ENCODE measurements at places on chromosomes 4 and X.

DNA sequence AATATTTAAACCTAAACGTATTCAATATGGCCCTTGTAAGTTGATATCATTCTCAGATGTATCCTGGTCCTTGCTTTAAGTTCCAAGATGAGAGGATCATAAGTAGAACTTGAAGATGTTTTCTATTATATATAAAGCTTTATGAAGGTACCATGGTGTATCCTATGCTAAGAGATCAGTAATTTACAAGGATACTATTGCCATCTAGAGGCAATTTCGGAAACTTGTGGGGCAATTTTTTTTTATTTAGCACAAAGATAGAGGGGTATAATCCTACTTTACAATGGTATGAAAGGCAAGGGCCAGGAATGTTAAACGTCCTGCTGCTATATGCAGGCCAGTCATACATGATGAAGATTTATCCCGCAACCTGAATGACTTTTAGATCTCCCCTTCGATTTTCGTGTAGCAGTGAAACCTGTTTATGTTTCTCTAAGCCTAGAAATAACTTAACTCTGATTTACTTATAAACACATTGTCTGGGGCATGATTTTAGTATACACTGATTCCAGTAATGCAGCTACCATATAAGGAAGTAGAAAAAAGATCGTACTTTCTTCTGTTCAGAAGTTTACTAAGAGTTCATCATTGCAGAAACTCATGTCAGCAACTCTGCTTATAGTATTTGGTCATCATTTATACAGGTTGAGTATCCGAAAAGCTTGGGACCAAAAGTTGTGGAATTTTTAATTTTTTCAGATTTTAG is 2.6 kb downstream of the SLC25A31 start:
- no peak for DNase-seq

- DNase-seq: no peak
These were observed 91.6 kb downstream of the FUNDC1 start for GRCh38 chrX:44451056-44451455.

DNA sequence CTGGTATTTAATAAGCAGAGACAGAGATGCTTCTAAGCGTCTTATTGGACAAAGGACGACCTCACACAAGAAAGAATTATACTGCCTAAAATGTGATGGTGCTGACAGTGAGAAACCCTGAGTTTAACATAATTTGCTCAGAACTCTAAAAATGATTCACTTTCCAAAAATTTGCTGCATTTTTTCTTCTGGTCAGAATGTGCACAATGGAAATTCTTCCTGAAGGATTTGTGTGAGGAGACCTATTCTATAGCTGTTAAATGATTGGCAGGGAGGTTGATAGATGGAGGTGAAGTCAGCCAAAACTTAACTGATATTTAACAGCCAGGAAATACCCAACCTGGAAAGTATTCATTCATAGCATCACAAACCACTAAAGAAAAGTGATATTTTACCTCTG is 1.7 kb downstream of the MAGEC3 start:
- no peak for DNase-seq

DNA sequence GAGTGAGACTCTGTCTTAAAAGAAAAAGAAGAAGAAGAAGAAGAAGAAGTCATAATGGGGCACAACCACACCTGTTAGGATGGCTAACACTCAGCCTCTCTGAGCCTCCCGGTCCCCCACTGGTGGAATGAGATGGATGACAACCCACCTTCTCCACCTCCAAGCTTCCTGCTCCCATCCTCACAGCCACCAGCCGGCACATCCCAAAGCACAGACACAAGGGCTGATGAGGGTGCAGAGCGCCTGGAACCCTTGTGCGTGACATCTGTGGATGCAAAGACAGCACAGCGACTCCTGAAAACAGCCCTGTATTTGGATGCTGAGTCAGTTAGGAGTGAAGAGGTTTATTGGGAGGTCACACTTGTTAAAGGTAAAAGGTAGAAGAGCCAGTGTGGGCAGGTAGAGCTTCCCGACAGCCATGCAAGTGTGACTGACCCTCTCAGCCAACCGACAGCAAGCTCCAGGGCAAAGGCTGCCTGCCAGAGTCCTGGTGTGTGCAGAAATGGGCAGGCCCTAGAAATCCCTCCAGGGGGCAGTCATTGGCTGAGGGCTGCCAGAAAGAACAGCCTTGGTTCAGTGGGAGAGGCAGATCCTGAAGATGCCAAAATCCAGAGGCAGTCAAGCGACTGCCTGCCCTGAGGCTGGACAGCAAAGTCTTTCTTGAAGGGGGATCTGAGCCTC is 26.6 kb upstream of the MAN2B2 start:
- no peak for DNase-seq

DNA sequence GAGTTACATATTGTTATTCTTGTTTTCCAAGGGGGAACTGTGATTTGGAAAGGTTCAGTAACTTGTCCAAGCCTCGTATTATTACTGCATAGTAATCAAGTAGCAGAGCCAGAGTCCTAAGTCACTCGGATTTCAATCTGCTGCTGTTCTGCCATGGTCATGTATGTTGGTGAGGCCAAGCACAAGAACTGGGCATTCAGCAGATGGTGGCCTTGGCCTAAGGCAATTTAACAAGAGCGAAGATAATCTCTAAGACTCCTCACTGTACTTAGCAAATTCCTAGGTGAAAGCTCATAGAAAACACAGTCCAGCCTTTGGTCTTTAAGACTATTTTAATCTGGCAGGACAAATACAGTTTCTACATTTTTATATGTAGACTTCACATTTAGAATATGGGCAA is 64.8 kb downstream of the NDST3 start:
- DNase-seq: no peak

GRCh38 chr4:70533211-70533610 is 14.8 kb downstream of the AMTN start:
- no peak for DNase-seq

DNA sequence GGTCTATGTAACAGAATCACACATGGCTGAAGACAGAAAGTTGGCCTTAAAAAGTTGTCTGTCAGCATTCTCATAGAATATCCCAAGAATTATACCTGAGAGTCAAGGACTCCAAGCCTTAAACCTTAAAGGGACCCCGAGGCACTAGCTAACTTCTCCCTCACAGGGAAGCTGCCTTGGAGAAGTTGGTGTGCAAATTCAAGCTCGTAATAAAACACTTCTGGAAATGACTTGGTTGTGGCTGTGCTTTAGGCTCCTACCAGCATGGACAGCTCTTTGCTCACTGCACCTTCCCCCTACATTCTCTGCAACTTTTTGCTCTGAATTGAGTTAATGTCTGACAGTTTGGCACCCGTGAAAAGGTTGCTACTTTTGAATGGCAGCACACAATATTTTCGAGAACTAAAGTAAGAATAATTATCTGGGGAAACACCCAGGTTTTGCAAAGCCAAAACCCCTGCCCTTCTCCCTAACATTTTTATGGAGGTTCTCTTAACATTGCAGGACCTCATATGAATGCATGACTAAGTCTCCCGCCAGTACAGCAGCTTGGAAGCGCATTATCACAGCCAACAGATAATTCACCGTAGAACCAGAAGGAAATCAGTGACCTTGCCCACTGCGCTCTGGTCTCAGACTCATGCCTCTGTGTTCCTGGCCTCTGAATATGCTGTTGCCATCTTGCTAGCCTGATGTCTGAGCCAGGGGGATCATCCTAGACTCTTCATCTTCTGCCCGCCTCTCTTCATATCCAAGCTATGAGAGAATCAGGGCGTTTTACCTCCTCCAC is 91.0 kb downstream of the MGST2 start:
- DNase-seq: no peak

DNA sequence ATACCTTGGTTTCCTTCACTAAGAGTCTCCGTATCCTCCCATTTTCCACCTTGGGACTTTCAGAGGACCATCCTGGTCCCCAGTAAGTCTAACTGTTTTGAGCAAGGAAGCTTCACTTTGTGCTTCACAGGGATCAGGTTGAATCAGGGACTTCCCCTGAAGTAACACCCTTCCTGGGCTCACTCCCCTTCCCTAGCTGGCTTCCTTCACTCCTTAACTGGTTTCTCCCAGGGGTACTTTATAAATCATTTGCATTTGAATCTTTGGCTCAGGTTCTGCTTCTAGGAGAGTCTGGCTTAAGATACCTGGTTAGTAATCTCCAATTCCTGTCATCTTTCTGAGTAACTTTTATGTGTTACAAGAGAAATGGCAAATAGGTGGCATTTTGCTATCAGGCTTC is 24.5 kb upstream of the GRIA2 start:
- DNase-seq: no peak

GRCh38 chr4:101833480-101833879 is 43.0 kb downstream of the BANK1 start:
- no peak for DNase-seq

GRCh38 chr4:16029262-16029661 is 54.6 kb downstream of the PROM1 start:
- no peak for DNase-seq

DNA sequence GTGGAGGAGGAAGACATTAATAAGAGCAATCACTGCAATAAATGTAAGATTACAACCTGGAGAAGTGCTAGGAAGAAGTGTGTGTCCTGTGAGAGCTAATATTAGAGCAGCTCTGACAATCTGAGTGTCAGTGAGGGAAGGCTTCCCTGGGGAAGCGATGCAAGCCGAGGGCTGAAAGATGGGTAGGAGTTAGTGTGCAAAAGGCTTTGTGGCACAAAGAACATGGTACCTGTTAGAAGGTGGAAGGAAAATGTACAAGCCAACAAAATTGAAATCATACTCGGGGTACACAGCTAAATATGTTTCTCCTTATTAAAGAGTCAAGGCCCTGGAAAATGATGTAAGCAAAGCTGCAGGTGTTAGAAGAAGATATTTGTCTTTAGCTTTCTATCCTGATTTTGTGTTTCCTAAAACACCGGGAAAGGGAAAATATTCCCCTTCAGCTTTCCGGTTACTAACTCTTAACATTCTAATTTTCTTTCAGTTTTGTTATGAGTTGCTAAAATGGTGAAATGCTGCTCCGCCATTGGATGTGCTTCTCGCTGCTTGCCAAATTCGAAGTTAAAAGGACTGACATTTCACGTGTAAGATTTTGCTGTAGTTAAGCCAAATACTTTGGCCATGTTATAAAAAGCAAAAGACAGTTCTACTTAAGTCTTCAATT is 808 bp downstream of the THAP6 start:
- DNase-seq: no peak

- no peak for DNase-seq
These were observed 22.8 kb upstream of the CYBB start for GRCh38 chrX:37757082-37757481.

- no peak for DNase-seq
These were observed 77.2 kb downstream of the ARFIP1 start for GRCh38 chr4:152856960-152857359.

DNA sequence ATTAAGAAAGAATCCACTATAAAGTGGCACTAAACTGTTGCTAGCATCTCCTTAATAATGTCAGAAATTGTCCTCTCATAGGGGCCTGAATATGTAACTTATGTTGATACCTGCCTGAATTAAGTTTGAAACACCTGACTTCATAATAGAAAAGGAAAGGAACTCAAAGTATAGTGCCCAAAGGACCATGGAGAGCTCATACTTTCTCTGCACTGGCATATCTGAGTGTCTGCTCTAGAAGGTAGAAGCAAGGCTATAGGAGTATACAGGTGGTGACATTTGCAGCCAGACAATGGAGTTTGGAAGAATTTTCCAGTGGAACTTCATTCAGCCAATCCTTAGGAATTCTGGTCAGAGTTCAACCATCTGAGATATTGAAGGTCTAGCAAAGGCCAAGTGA is 988.9 kb downstream of the RAB28 start:
- no peak for DNase-seq

DNA sequence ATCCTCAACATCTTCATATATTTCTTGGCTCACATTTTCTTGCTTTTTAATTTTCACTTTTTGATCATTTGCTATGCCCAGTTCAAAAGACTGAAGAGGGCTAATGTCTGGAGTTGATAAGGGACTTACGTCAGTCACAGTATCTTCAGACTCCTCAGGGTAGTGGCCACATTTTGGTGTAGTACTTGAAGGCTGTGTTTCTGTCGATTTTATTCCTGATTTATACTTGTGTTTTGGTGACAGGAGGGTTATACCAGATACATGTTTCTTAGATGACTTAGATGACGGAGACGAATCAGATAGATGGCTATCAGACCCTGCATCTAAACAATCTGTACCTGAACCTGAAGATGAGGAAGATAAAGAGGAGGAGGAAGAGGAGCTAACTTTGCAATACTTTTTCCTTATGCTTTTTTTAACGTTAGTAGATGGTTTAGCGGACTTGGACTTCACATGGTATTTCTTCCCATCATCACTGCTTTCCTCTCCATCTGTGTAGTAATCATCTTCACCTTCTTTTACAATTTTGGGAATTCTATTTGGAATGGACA is 13.4 kb downstream of the CFAP97 start:
- no peak for DNase-seq

DNA sequence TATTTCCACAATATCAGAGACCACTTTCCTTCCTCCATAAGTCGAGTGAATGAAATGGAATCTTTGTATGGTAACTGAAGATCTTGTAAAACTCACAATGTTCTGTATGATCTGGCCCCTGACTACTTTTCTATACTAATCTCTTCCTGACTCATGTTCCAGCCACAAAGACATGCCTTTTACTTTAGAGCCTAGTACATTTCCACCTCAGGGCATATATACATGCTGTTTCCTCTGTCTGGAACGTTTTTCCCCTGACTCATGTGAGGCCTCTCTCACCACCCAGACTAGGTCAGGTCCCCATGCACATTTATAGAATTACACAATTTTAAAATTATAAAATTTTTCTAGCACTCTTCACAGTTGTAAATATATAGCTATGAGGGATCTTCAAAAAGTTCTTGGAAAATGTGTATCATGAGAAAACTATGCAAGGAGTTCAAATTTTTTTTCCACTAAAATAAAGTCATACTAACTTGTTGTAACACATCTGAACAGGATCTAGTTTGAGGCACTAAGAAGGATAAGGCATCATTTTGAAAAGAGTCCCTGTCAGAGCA is 208.8 kb downstream of the SH2D1A start:
- DNase-seq: no peak

- no peak for DNase-seq
These were observed 49.5 kb downstream of the CD99L2 start for GRCh38 chrX:150848914-150849365.

DNA sequence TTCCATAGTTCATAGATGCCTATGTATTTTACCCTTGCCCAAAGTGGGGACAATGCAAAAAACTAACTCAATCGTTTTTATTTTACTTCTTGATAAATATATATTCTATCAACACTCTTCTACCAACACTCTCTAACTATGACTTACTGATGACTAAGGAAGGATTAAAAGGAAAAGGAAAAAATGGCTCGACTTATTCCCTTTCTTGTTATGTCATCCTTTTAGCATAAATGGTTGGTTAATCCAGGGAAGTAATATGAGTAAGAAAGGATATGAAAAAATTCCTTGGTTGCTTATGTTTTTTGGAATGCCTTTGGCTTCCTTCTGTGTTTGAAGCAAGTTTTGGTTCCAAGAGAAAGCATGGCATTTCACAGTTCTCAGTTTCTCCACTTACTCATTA is 1087.1 kb downstream of the C4orf33 start:
- no peak for DNase-seq
